ENCODE measurements at places on chromosomes 1 and 21. TPM values are rescaled to one million over a fixed set of nuclear protein-coding genes. Genes with fewer than 3 reads are reported as not detected.

Gene FAM72D
- total RNA-seq = 1.1 TPM

GRCh38 chr1:8660411-8660828, 157.0 kb downstream of the RERE start:
- peaks cover 6% of the 10 kb centered on the region for H3K4me1 ChIP-seq
- no peak overlapping the region for H3K27ac ChIP-seq
- no peak overlapping the region for H3K4me3 ChIP-seq
- H3K36me3 ChIP-seq = peaks cover 15% of the 10 kb centered on the region
- DNase-seq = no peak

GRCh38 chr1:166053395-166053794, 113.4 kb downstream of the FAM78B start:
- peaks cover 46% of the 10 kb centered on the region for H3K27me3 ChIP-seq
- H3K36me3 ChIP-seq = no peaks in the 10 kb centered on the region
- H3K4me3 ChIP-seq = no peak overlapping the region
- DNase-seq = no peak
- H3K27ac ChIP-seq = no peak overlapping the region

- H3K27me3 ChIP-seq = no peaks in the 10 kb centered on the region
- no peak overlapping the region for H3K4me3 ChIP-seq
- peaks cover 6% of the 10 kb centered on the region for H3K36me3 ChIP-seq
- peaks cover 7% of the 10 kb centered on the region for H3K4me1 ChIP-seq
Measured at GRCh38 chr1:212819726-212820125, 27.7 kb downstream of the SPATA45 start.

Gene CFHR1
- 0.45 TPM for total RNA-seq

GRCh38 chr1:155454096-155454495, 108.5 kb downstream of the ASH1L start:
- no peak overlapping the region for H3K4me3 ChIP-seq
- peak overlapping the region; percentile 87 for H3K27ac ChIP-seq
- H3K36me3 ChIP-seq = peaks cover 26% of the 10 kb centered on the region
- DNase-seq = no peak

Data from mesothelial cell of epicardium (in vitro differentiated cells).